ENCODE measurements at places on chromosomes 2 and 18.

GRCh38 chr18:43078478-43079092 lies 36.9 kb downstream of the RIT2 start:
- DNase-seq: no peak

DNA sequence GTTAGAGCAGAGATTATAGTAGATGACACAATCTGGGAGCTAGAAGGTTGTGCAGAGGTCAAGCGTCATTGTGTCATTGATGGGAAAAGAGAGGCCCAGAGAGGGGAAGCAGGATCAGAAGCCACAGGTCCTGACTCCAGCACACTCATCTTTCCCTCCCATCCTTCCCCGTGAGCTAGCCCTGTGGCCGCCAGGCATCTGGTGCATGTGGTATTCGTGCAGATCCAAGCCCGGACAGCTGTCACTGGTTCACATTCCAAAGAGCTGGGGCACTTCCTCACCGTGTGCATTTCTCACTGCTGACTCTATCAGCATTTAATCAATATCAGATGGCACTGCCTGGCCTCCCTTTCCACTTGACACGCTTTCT lies 94.1 kb upstream of the THOC1 start:
- no peak for DNase-seq

DNA sequence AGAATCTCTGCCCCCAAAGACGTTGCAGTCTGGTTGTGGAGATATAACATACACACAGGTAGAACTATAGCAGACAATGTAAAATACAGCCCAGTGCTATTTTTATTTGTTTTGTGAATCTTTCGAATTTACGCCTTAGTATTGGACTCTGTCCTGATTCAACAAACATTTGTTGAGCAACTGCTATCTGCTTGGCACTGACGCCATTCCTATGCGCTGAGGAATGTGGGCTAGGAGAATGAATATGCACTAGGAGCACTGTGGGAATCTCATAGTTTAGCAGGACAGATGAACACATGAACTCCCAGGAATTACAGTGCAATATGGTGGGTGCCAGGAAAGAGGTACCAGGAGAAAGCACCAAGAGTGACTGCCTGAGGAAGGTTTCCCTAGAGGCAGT lies 181.7 kb upstream of the SIX3 start:
- no peak for DNase-seq

- DNase-seq: no peak
These were observed 1.2 kb downstream of the SAP130 start for GRCh38 chr2:128026448-128027277.

DNA sequence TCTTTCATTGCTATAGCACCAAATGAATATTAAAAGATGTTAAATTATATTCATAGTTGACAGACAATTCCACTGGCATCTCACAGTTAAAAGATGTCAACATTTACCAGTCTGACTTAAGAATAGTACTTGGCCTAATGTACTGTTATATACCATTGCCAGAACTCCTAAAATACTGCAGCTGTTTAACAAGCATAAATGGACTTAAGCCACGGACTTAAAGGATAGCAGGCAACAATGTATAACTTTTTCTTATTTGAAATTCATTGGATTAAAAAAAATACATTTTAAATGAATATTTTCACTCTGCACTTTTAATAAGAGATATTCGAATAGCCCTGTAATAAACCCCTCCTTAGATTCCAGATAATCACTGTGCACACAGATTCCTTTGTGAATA lies 3.8 kb downstream of the TCF4 start:
- no peak for DNase-seq

Measured in NCI-H2081 treated with DMSO at 0.1 percent for 48 hours (cell line).